ENCODE measurements at places on chromosomes 3 and 15.

GRCh38 chr15:89406940-89407607 lies 72.5 kb upstream of the POLG start:
- DNase-seq = peak; percentile 1

GRCh38 chr3:171451915-171452314 lies 8.3 kb downstream of the TNIK start:
- no peak for DNase-seq

DNA sequence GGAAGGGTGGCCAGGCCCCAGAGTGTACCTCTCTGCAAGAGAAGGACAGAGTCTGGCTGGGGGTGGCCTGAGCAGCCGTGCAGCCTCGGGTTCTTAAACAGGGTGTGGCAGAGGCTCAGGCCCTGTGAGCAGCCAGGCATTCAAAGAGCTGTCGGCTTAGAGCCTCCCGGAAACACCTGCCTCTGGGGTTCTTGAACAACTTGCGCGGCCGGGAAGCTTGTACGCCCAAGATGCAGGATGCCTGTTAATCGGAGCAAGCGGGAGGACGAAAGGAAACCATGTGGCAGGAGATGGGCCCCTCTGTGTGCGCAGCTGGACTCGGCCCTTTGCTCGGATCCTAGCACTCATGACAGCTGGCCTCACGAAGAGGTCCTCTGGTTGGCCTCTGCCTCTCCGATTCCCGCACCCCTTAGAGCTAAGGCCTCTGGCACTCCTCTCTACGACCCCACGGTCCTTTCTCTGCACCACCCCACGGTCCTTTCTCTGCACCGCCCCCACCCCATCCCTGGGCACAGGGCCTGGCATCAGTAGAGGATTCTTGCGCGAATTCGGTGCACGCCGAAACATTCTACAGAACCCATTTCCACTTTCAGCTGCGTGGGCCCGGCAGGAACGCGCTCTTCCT lies 23.9 kb upstream of the TXNRD3 start:
- DNase-seq = no peak

DNA sequence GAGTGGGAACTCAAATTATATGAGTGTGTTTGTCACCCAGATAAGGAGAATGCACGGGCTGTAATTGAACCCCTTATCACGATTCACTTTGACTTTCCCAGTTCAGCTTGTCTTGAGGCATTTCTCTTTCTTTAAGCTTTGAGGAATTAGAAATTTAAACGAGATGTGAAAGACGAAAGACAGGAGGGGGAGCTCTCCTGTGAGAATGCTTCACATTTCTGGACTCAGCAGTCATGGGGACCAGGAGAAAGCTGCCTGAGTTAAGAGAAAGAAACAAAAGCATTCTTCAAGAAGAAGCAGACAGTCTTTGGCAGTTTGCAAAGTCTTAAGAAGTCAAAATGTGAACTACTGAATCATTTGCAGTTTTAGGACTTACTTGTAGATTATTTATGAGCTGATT lies 205.6 kb downstream of the NECTIN3 start:
- no peak for DNase-seq

- no peak for DNase-seq
Measured at GRCh38 chr3:174444391-174444790, 414.7 kb upstream of the NAALADL2 start.

Data from SIG-M5 (cell line).